ENCODE measurements at places on chromosomes 12 and 14.

- DNase-seq: no peak
Measured at GRCh38 chr12:31245822-31246469, 80.0 kb downstream of the SINHCAF start.

GRCh38 chr14:61430066-61430757 lies 108.8 kb downstream of the PRKCH start:
- no peak for DNase-seq

DNA sequence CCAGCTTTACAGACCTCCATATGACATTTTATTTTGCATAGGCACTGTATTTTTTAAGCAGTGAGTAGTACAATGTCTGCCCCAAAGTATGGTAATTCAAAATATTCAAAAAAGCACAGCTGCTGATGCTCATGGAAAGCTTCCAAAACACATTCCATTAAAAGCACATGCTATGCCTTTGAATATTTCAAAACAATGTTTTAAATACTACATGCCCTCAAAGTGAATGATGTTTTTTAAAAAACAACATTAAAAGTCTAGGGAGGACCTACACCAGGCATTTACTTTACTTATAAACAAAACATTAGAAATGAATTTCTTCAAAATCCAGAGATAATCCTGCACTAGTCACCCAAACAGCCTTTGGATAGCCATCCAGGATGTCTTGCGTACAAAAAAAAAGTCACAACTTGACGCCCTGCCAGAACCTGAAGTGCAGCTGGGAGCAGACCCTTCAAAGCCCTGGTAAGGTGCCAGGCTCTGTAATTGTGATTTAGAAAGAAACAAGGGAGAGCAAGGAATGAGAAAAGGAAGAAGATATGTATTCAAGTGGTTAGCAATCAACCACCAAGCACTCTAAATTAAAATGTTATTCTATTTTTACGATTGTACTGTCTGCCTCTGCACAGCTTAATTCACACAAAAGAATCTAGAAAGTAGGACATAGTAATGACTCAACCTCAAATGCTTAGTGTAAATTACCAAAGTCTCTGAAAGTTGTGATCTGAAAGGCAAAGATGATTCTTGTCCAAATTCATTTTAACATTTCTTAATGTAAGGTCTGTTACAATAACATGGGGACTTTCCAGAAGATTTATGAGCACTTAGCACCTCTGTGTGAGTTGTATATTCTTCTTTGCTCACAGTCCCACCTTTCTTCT lies 31.9 kb downstream of the CEP83 start:
- no peak for DNase-seq

DNA sequence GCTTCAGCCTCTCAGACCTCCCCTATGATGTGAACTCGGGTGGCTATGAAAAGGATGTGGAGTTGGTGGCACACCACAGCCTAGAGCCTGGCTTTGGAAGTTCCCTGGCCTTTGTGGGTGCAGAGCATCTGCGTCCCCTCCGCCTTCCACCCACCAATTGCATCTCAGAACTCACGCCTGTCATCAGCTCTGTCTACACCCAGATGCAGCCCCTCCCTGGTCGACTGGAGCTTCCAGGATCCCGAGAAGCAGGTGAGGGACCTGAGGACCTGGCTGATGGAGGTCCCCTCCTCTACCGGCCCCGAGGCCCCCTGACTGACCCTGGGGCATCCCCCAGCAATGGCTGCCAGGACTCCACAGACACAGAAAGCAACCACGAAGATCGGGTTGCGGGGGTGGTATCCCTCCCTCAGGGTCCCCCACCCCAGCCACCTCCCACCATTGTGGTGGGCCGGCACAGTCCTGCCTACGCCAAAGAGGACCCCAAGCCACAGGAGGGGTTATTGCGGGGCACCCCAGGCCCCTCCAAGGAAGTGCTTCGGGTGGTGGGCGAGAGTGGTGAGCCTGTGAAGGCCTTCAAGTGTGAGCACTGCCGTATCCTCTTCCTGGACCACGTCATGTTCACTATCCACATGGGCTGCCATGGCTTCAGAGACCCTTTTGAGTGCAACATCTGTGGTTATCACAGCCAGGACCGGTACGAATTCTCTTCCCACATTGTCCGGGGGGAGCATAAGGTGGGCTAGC lies 7.0 kb upstream of the RPS26 start:
- DNase-seq: no peak

DNA sequence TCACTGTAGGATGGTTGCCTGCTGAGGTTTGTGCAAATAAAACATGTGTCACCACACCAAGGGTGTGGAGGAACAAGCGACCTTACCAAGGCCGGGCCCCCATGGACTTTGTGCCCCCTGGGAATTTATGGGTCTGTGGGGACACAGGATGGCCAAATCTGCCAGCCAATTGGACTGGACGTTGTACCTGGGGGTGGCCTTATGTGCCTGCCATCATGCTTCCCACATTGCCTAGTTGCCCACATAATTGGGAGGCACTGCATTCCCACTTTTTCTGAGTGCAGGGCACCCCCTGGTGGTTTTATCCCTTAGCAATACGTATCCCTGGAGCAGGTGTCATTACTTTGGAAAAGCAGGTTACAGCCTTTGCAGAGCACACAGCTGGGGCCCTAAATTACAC lies 92.6 kb upstream of the TMPO start:
- DNase-seq: peak; percentile 18

DNA sequence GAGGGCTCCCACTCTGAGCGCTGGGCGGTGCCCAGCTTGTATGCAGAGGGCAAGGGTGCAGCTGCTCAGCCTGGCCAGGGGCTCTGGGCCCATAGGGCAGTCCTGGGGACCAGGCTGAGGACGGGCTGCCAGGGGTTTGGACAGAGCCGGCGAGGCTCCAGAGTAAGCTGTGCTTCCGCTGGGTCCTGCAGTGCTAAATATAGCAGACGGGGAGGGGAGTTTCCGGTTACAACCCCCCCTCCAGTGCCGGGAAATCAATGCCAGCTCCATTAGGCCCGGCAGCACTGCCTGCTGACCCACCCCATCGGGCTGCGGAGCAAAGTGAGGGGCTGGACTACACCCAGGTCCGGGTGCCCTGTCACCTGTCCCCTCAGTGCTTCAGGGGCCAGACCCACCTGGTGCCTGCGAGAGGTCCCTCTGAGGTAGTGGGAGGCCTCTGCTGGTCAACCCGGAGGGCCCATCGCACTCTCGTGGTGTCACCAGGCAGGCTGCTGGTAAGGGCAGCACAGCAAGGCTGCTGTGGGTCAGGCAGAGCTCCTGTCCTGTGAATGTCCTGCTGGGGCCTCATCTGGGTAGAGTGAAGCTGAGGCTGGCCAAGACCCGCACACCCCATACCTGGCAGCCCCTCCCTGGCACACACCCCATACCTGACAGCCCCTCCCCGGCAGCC lies 2.6 kb upstream of the JAG2 start:
- DNase-seq: no peak

- no peak for DNase-seq
Measured at GRCh38 chr12:86456241-86456640, 200.1 kb upstream of the MGAT4C start.

- DNase-seq: no peak
Measured at GRCh38 chr12:5768581-5769196, 176.4 kb downstream of the ANO2 start.

DNA sequence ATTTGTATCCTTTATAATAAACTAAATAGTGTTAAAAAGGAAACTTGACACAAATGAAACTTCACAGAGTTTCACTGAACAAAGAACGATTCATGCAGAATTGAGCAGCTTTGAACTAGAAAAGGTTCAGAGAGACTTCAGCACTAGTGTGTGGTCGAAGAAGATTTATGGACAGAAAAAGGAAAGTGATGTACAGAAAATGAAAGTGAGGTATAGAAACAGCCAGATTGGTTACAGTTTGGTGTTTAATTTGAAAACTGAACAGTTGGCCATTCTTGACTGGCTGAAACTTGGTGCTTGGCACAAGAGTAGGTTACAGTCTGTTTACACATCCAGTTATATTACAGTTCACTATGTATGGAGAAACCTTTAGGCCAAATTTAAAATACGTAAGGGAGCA lies 207.1 kb downstream of the GALC start:
- no peak for DNase-seq

DNA sequence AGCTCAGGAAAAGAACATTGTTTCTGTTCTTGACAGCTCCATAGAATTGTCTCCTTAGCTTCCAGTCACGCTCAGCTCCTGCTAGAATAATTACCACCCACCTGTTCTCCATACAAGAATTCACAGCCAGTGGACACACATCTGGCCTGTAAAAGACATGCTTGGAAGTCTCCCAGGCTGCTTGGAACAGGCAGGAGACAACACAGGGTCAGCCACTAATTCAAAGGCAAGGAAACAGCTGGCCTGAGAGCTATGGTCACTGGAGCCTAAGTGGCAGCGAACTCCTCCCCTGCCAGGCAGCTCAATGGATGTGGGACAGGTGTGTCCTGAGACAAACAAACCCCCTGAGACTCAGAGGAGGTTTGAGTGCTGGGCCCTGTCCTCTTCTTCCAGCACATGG lies 22.9 kb upstream of the LTBP2 start:
- no peak for DNase-seq

GRCh38 chr12:9910716-9911421 lies 21.3 kb downstream of the CLEC2A start:
- DNase-seq: no peak

- no peak for DNase-seq
Measured at GRCh38 chr12:50580436-50580835, 75.7 kb downstream of the DIP2B start.

DNA sequence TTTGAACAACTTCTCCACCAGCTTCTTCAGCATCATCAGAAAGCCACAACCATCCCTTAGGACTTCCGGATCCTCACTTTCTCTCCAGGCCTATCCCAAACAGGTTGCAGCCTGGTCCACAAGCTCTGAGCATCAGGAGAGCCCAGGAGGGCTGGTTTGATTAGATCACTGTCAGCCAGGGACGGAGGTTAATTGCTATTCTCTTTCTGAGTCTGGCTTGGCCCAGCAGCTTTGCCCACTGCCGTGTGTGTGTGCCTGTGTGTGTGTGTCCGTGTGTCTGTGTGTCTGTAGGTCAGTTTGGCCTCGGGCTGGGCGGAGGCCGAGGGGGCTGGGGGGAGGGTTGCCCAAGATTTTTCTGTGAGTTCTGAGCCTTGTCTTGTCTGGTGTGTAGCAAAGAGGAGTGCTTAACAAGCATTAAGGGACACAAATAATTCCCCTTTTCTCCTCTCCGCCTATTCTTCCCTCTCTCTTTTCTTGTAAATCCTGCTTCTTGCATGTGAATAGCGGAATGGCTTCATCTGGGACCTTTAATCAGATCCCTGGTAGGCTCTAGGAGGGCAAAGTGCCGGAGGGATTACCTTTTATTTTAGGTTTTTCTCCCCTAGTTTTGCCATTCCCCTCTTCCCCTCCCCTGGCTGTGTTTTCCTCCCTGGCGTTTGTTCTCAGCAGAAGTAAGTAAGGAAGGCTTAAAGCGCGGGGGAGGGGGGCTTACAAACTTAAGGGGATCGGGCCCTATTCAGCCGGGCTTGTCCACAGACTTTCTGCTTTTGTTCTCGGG lies 138.2 kb upstream of the LHX5 start:
- no peak for DNase-seq

- no peak for DNase-seq
Measured at GRCh38 chr12:104526751-104527150, 70.0 kb downstream of the CHST11 start.

- DNase-seq: no peak
Measured at GRCh38 chr14:96576937-96577336, 74.8 kb downstream of the PAPOLA start.

- DNase-seq: no peak
Measured at GRCh38 chr14:51168215-51168613, 71.8 kb upstream of the TMX1 start.

- DNase-seq: no peak
Measured at GRCh38 chr12:52264435-52264825, 10.0 kb upstream of the KRT86 start.

GRCh38 chr14:68574906-68575305 lies 218.0 kb downstream of the ZFP36L1 start:
- DNase-seq: no peak

DNA sequence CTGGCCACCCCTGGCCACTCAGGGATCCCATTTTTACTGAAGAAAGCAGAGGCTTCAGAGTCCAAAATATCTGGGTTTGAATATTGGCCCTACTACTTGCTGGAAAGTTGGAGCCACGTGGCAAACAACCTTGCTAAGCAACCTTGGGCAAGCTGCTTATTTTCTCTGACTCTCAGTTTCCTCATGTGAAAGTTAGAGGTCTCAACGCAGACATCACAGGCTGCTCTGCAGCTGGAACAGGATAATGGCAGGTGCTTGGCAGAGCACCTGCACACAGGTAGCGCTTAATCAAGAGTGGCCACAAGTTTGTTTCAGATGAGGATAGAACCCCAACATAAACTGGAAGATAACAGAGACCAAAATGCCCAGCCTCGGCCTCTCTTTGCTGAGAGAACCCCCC lies 28.1 kb upstream of the CCND2 start:
- DNase-seq: no peak

GRCh38 chr12:75623631-75624154 lies 112.3 kb upstream of the KRR1 start:
- no peak for DNase-seq

DNA sequence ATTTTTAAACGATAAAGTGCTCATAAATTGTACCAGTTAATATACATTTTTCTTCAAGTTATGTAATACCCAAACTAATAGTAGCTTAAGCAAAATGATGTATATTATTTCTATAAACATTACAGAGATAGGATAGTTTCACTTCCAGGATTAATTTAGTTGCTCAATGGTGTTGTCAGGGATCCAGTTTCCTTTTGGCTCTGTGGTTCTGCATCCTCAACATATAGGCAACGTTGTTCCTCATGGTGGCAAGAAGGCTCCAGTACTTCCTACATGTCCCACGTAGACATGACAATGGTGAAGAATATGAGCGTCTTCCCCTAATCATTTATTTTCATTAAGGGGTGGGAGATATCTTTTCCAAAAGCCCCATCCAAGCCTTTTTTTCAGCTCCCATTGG lies 60.7 kb upstream of the DCD start:
- DNase-seq: no peak

DNA sequence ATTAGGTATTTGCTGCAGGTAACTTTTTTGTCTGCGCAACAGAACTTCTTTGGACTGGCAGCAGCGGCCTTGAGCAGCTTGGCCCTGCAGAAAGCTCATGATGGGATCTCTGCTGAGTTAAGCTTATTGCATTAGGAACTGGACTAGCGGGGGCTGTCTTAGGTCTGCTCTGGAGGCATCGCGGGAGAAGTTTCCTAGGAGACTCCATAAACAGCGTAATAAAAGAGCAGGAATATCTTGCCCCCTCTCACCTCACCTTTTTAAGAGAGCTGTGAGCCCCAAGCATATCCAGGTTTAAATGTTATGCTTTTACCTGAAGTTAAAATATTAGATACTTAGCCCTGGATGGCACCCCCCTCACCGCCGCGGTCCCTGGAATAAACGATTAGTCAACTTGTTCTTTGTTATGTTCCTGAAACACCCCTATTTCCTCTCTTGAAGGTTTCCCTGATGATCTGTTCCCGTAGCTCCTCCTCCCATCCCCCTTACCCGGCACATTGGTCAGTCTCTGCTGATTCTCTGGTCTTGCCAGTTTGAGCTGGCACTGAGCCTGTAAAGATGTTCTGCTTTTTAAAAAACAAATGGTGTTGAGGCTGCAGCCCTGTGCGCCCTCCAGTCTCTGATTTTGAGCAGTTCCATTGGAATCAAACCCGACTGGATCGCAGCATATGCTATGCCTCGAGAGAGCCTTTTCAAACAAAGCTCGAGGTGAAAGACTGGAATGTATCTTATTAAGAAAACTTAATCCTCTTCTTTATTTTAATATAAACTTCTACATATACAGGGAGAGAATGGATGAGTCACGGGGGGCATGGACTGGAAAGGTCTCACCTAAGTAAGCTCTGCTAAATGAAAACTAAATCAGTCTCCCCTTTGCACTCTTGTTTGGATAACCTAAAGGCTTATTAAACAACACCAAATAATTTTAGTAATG lies 1.9 kb downstream of the MLXIP start:
- DNase-seq: no peak

Data from NCI-H1930 (cell line).